ENCODE measurements at places on chromosomes 7 and 10. TPM values are rescaled to one million over a fixed set of nuclear protein-coding genes. Genes with fewer than 3 reads are reported as not detected.

DNA sequence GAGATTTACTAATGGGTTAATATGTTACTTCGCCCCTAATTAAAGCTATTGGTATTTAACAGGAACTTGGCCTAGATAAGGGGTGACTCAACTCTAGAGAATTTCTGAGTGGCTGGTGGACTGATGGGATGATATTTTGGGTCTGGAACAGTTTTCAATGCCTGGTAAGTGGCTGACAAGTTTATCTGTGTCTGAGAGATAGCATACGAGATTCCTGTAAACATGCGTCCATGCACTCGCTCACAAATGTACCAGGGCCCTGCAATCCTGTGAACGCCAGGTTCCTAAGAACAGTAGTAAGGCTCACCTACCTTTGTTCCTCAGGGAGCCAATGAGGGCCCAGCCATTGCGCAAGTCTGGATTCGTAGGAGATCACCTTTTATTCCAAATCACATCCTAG is 683.8 kb upstream of the ANKRD30A start:
- no peak for DNase-seq

DNA sequence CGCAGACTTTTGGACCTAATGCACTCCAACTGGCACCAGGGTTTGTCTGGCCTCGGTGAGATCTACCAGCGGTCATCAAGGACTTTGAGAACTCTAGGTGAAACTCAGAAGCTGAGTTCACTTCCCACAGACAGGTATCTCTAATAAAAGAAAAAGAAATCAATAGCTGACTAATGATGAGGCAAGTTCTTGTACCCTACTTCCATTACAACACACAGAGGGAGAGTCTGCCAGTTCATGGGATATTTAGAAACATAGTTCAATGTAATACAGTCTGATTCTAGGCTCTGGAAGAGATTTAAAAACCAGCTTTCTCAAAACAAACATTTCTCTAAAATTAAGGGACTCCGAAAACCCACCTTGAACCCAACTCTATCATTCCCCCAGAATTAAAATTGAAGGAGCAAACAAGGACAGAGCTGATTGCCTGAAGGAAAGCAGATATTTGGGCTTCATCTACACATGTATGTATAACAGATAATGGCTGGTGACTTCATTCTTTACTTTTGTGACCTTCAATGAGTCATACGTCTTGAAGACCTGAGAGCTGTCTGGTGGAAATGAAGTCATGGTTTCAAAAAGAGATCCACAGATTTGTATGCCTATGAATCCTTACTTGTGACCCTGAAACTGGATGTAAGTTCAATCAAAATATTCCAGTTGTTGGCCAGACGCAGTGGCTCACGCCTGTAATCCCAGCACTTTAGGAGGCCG is 2.7 kb upstream of the PNLIPRP1 start:
- no peak for DNase-seq

- no peak for DNase-seq
Observed at GRCh38 chr10:22619101-22619500, 95.3 kb downstream of the PIP4K2A start.

GRCh38 chr7:114922026-114922651 is at the start of gene MDFIC:
TSS of gene MDFIC (plus strand) at chr7:114922094. CDS start at chr7:114923034, 940 bp downstream.
- peak; percentile 72 for DNase-seq

DNA sequence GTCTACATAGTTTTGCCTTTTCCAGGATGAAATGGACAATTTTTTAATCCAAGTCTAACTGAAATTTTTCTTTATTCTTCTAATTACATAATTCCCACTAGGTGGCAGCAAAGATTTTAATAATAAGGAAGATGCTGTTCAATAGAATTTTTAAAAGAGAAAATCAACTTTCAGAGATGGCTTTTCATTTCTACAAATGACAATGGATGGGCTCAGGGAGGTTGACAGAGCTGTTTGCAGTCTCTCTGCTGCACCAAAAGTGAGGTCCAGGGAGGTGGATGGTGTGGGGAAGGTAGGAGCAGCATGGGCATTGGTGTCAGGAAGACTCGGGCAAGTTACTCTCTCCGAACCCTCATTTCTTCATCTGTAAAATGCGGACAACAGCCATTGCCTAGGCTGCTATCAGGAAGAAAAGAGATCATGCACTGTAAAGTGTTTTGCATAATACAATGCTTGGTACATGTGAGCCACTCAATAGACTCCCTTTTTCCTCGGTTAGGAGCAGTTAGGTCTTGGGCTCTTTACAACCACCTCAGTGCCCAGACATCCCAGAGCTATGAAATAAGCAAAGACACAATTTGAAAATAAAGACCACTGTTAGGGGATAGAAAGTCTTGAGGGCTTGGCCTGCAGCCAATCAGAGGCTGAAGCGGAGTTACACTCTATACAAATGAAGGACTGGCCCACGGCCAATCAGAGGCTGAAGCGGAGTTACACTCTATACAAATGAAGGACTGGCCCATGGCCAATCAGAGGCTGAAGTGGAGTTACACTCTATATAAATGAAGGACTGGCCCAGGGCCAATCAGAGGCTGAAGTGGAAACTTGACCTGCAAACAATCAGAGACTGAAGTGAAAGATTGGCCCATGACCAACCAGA is 107.1 kb downstream of the ABLIM1 start:
- no peak for DNase-seq

DNA sequence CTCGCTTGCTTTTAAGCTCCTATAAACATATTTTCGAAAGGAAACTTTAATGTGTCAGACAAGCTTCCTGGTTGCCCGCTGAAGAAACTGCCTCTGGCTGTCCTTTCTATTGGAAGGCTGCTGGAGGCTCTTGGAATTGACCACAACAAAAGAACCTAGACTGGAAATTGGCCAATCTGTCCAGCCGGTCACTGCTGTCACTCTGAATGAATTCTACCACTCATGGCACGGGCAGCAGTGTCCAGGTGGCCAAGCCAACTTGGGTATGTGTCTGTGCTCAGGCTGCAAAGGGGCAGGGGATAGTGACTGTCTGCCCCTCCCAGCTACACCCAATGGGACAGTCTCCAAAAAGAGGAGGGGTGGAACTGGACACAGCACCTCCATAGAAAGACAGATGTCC is 57.6 kb downstream of the CDH23 start:
- no peak for DNase-seq

The CYP2C18 gene
- 2.2 TPM for total RNA-seq

The EPHB6 gene
- total RNA-seq: 17.4 TPM

DNA sequence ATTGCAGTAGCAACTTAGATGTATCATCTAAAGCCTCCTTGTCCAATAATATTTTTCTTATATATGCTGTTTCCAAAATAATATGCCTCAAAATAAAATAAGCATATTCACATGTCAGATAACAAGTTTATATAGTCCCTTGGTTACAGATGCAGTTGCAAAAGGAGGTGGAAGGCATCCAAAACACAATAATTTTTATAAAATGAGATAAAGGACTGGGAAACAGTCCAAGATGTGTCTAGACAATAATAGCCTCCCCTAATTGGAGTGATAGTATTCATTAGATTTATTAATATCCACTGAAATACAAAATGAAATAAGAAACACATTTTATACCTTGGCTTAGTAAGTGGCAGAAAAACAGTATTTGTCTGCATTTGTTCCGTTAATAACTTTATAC is 30.3 kb downstream of the BCAP29 start:
- peak; percentile 3 for DNase-seq

The PIK3AP1 gene
- 28.4 TPM for total RNA-seq

- DNase-seq: peak; percentile 53
Observed at GRCh38 chr10:103833731-103834365, 21.5 kb downstream of the SH3PXD2A start.

- DNase-seq: no peak
Observed at GRCh38 chr10:100864978-100865377, 47.8 kb upstream of the SLF2 start.

The HOXA5 gene
- total RNA-seq: 38.0 TPM

GRCh38 chr10:86387178-86387794 is 20.7 kb upstream of the GRID1 start:
- no peak for DNase-seq

The OR2A42 gene
- total RNA-seq: 0.06 TPM

DNA sequence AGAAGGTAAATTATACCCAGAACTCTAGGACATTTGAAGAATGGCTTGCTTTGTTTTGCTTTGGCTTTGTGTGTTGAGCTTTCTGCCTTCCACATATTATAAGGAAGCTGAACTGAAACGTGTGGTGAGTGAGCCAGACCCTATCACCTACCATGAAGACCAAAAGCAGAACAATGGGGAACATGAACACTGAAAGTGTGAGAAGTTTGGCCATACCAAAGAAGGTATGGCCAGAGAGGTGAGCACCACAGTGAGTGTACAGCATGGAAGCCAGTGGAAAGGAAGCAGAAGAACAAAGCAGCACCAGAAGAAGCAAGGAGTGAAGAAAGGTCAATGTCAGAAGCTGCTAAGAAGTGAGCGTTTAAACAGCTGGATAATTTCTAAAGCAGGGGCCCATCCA is 59.7 kb upstream of the CCDC71L start:
- DNase-seq: no peak

All from kidney (tissue), 22 donors.